ENCODE measurements at places on chromosomes 11 and 22.

DNA sequence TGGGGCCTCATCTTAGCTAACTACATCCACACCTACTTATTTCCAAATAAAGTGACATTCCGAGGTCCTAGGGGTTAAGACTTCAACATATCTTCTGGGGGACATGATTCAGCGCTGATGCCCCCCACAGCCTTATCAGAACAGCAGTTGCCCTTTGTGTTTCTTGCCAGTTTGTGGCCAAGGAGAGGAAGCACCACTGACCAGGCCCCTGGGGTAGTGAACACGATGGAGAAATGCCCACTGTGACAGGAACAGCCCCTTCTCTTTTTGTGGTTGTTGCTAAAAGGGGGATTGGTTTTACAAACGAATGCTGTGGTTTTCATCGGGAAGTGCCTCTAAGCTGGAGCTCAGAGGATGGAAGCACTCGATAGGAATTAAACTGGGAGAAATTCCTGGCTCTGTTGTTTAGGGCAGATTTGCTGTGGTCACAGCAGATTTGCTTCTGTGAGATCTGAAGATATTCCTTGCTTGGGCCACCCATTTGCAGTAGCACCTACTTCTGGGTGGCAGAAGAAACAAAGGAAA, 88.8 kb downstream of the ABTB2 start:
- no peak for DNase-seq

DNA sequence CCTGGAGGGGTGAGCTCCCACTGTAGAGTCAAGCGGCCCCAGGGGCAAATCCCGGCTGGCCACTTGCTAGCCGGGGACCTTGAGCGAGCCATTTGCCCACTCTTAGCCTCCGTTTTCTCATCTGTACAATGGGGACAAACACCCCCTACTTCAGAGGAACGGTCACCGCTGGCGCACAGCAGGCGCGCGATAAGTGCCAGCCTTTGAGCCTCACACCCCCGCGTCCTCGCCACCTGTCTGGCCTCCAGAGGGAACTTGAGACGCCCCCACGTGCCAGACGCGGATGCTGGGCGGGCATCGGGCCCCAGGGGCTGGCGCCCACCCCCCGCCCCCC, 72.6 kb upstream of the TCF20 start:
- DNase-seq, result no peak

DNA sequence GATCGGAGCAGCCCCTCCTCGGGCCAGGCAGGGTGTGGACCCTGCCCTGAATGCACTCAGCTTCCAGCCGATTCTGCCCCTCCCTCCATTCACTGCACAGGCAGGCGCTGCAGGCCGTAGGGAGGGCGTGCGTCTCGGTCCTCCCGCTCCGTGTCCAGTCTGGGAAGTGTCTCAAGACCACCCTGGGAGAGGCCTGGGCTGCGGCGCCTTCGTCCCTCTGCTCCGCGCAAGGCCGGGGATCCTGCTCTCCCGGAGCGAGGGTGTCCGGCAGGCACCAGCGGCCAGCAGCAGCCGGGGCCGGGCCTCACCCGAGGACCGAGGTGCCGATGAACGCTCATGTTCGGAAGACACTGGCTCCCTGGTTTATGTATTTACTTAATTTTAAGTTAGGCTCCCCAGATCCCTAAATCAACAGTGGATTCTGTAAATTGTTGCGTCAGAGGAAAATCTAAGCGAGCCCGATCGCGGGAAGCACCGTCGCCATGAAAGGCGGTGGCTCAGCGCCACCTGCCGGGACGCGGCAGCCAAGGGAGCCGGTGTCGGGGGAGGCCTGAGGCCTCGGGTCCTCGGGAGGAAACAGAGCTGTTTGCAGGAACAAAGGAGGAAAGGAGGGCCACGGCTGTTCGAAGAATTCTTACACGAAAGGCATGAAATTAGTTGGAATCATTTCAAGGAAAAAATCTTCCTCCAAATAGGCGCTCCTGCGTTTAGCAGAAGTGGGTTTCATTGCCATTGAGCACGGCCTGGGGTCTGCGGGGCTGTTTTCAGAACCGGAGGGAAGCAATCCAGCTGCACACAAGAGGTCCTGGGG, 195.3 kb downstream of the BRD1 start:
- DNase-seq, result peak; percentile 21

DNA sequence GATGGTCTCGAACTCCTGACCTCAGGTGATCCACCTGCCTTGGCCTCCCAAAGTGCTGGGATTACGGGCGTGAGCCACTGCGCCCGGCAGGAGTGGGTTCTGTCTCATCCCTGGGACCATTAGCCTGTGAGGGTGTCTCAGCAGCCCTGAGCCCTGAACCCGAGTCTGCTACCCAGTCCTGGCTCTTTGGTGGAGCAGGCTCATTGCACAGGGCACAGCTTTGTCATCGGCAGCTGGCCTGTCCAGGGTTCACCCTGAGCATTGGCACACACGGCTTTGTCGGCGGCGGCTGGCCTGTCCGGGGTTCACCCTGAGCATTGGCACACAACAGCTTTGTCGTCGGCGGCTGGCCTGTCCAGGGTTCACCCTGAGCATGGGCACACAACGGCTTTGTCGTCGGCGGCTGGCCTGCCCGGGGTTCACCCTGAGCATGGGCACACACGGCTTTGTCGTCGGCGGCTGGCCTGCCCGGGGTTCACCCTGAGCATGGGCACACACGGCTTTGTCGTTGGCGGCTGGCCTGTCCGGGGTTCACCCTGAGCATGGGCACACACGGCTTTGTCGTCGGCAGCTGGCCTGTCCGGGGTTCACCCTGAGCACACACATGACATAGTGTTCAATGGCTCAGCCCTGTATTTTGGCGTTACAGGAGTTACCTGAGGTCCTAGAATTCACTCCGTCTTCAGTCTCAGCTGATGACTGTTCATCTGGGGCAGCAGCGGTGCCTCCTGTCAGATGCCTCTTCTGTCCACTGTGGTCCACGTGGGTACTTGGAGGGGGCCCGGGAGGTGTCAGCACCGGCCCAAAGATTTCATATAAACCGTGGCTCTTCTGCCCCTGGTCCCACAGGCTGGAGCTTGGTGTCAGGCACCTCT, 1082.5 kb downstream of the BRD1 start:
- no peak for DNase-seq

DNA sequence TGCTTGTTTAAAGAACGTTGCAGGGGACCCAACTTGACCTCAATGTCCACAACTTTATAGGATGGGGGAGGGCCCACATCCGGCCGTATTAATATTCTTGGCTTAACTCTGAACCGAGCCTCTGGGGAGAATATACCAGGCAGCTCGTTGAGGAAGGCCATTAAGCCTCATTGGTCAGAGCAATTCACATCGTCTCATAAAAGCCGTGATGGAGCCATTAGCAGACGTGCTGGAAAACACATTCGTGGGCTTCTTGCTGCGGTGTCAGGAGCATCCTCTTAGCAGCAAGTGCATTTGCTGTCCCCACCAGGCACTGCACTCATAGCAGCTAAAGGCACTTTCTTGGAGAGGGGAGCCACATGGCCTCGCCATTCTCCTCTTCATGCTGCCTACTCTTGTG, 14.9 kb downstream of the DSCAML1 start:
- DNase-seq, result no peak

Measured in fibroblast of skin of left quadriceps (primary cell).